K562 (cell line): ENCODE measurements at places on chromosomes 4 and X. TPM values are rescaled to one million over a fixed set of nuclear protein-coding genes. Genes with fewer than 3 reads are reported as not detected.

- H3K4me1 ChIP-seq, result no peaks in the 10 kb centered on the region
- no peaks in the 10 kb centered on the region for H3K36me3 ChIP-seq
- no peak overlapping the region for H3K4me3 ChIP-seq
- peaks cover 7% of the 10 kb centered on the region; the same call in 2 of the 3 replicates for H3K27me3 ChIP-seq
- no peak overlapping the region for H3K27ac ChIP-seq
Measured at GRCh38 chrX:136488706-136489105, 959 bp downstream of the BRS3 start.

DNA sequence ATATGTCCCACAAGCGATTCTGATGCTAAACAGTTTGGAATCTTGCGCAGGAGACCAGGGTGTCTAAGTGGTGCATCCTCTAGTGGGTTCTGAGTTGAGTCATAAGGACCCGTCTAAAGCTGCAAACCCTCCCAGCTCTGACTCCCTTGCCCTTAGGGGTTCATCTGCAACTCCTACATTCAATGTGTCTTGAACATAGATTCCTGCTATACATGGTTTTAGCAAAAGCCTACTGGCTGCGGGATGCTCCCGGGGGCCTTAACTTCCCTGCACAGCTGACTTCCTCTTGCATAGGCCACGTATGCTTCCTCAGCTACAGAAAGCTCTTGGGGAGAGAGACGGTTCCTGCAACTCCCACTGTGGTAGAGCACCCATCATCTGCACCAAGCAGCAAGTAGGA, 236.7 kb downstream of the EVC2 start:
- no peaks in the 10 kb centered on the region for H3K4me1 ChIP-seq
- H3K4me3 ChIP-seq, result no peak overlapping the region
- H3K27me3 ChIP-seq, result no peaks in the 10 kb centered on the region
- no peaks in the 10 kb centered on the region for H3K36me3 ChIP-seq
- no peak for DNase-seq

DNA sequence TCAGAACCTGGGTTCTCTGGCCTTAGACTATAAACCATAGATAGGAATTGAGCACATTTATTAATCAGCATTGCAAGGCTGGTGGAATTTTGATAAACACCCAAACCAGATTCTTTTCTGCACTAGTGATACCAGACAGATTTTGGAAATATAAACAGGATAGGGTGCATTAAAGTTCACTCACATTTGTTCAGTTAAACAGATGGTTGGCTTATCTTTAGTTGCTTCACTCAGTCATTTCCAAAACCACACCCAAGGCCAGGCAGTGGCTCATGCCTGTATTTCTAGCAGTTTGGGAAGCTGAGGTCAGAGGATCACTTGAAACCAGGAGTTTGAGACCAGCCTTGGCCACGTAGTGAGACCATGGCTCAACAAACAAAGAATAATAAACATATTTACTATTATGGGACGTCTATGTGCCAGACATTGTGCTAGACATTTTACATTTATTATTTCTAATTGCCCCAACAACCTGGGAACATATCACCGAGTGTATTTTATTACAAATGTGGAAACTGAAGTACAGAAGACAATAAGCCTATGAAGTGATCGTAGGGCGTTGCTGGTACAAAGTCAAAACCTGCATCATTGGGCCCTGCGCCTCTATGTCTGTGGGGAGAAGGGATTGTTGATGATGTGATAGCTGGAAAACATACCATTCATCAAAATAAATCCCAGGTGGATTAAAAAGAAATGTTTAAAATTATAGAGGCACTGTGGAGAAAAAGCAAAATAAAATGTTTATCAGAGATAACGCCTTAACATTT, 15.0 kb downstream of the ADD1 start:
- H3K36me3 ChIP-seq, result peaks cover 20% of the 10 kb centered on the region
- peak overlapping the region; percentile 65; the same call in 1 of the 3 replicates for H3K27ac ChIP-seq
- peaks cover 11% of the 10 kb centered on the region for H3K4me1 ChIP-seq
- H3K4me3 ChIP-seq, result no peak overlapping the region; the same call in 1 of the 2 replicates

GRCh38 chrX:13985697-13986435, 43.8 kb downstream of the GEMIN8 start:
- no peaks in the 10 kb centered on the region for H3K4me1 ChIP-seq
- DNase-seq, result no peak
- no peaks in the 10 kb centered on the region for H3K36me3 ChIP-seq
- H3K27ac ChIP-seq, result no peak overlapping the region

DNA sequence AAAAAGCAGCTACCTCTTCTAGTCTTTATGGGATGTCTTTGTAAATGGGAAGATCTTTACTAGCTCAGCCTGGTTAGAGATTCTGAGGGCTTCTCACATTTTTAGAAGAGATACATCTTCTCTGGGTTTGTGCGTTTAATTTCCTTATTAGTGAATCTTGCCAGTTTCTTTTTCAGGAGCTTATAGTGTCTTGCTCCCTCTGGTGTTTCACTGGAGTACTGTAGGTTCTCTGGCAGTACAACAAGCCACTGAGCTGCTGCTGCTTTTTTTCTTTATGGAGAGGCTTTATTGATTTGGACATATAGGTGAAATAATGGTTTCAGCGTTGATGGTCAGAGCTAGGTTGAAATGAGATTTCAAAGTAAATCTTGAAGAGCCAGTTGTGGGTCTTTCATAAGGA, 82.9 kb downstream of the LAS1L start:
- DNase-seq, result peak; percentile 23
- no peak overlapping the region for H3K4me3 ChIP-seq

GRCh38 chr4:7424553-7425111, 10.1 kb downstream of the PSAPL1 start:
- DNase-seq, result no peak
- no peak overlapping the region for H3K27ac ChIP-seq
- H3K4me1 ChIP-seq, result no peaks in the 10 kb centered on the region
- H3K27me3 ChIP-seq, result no peaks in the 10 kb centered on the region; the same call in 2 of the 3 replicates

- no peaks in the 10 kb centered on the region for H3K4me1 ChIP-seq
- H3K27ac ChIP-seq, result no peak overlapping the region
- no peak overlapping the region for H3K4me3 ChIP-seq
- H3K36me3 ChIP-seq, result no peaks in the 10 kb centered on the region
- no peak for DNase-seq
Measured at GRCh38 chr4:146269228-146269653, 54.9 kb downstream of the REELD1 start.

GRCh38 chr4:120838784-120839183, 83.7 kb downstream of the PRDM5 start:
- H3K27ac ChIP-seq, result no peak overlapping the region
- no peaks in the 10 kb centered on the region for H3K4me1 ChIP-seq
- no peaks in the 10 kb centered on the region for H3K27me3 ChIP-seq
- DNase-seq, result no peak

- no peaks in the 10 kb centered on the region for H3K27me3 ChIP-seq
- H3K4me1 ChIP-seq, result no peaks in the 10 kb centered on the region
- no peak overlapping the region for H3K4me3 ChIP-seq
- no peak overlapping the region for H3K27ac ChIP-seq
- H3K36me3 ChIP-seq, result no peaks in the 10 kb centered on the region
Measured at GRCh38 chr4:110540581-110540980, 64.6 kb downstream of the ENPEP start.

DNA sequence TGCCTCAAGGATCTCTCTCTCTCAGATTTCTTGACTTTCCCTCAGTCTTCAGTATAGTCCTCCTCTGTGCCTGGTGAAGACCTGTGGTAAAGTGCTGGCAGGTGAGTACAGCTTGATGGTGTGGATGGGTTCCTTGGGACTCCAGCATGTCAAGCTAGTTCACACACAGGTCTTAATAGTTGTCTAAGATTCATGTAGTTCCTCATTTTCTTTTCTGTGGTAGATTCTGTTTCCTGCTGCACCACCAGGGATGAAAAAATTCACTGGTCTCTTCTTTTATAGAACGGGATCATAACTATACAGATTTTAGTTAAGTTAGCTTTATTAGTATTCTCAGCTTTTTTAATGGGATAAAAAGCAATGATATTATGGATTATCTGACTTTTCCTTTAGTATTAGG, 32.5 kb upstream of the PAQR3 start:
- no peak overlapping the region for H3K27ac ChIP-seq
- no peaks in the 10 kb centered on the region for H3K36me3 ChIP-seq
- no peak for DNase-seq
- H3K4me1 ChIP-seq, result no peaks in the 10 kb centered on the region
- H3K4me3 ChIP-seq, result no peak overlapping the region

DNA sequence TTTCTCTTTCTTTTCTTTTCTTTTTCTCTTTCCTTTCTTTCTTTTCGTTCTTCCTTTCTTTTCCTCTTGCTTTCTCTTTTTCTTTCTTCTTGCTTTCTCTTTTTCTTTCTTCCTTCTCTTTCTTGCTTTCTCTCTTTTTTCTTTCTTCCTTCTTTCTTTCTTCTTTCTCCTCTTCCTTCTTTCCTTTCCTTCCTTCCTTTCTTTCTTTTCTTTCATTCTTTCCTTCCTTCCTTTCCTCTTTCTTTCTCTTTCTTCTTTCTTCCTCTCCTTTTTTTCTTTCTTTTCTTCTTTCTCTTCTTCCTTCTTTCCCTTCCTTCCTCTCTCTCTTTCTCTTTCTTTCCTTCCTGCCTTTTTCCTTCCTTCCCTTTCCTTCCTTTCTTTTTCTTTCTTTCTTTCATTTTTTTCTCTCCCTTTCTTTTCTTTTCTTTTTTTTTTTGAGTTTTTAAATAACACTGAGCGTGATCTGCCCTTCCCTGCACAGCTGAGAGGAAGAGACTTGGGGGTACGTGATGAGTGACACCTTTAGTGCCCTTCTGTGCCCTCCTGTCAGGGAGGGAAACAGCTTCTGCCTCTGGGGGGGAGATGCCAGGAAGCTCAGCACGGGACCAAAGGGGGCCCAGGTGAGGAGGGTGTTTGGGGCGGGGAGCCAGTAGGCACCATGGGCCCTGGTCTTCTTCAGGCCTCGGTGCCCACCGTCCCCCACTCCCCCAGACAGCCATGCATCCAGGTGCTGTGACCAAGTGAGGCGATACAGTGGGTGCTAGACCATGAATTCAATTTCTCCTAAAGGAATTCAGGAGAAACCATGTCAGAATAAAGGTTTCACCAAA, 36.6 kb upstream of the CDKN2AIP start:
- no peak overlapping the region for H3K27ac ChIP-seq
- peak overlapping the region; percentile 38; the same call in 1 of the 2 replicates for H3K4me3 ChIP-seq
- no peaks in the 10 kb centered on the region for H3K27me3 ChIP-seq
- H3K36me3 ChIP-seq, result no peaks in the 10 kb centered on the region
- no peak for DNase-seq

- peaks cover 7% of the 10 kb centered on the region; the same call in 1 of the 2 replicates for H3K4me1 ChIP-seq
- no peaks in the 10 kb centered on the region for H3K27me3 ChIP-seq
- no peak overlapping the region for H3K27ac ChIP-seq
- peak; percentile 47 for DNase-seq
- no peaks in the 10 kb centered on the region for H3K36me3 ChIP-seq
- no peak overlapping the region for H3K4me3 ChIP-seq
Measured at GRCh38 chr4:26061248-26061986, 147.4 kb downstream of the SMIM20 start.

GRCh38 chr4:24973404-24973746, 57.4 kb downstream of the LGI2 start:
- H3K4me1 ChIP-seq, result no peaks in the 10 kb centered on the region
- H3K36me3 ChIP-seq, result no peaks in the 10 kb centered on the region
- H3K27ac ChIP-seq, result no peak overlapping the region
- H3K27me3 ChIP-seq, result no peaks in the 10 kb centered on the region; the same call in 2 of the 3 replicates

DNA sequence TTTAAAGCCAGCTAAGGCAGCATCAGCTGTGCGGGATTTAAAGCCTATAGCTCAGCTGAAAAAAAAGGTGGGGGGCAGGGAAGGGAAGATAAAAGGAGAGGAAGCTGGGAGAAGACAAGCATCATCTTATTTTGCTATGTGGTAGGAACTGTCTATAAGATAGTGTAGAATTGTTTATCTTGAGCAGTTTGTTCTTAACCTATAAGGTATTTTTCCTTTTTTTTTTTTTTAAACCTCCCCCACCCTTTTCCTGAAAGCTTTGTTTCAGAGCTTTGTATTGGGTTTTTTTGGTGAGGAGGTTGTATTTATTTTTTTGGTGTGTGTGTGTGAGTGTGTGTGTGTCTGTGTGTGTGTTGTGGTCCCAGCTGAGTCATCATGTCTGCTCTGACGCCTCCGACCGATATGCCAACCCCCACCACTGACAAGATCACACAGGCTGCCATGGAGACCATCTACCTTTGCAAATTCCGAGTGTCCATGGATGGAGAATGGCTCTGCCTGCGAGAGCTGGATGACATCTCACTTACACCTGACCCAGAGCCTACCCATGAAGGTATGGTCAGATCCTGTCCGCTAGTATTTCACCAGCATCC, 531 bp downstream of the RUFY3 start:
- H3K27me3 ChIP-seq, result no peaks in the 10 kb centered on the region
- peak; percentile 50 for DNase-seq
- H3K4me3 ChIP-seq, result no peak overlapping the region
- H3K36me3 ChIP-seq, result no peaks in the 10 kb centered on the region
- peak overlapping the region; percentile 12; the same call in 2 of the 3 replicates for H3K27ac ChIP-seq

DNA sequence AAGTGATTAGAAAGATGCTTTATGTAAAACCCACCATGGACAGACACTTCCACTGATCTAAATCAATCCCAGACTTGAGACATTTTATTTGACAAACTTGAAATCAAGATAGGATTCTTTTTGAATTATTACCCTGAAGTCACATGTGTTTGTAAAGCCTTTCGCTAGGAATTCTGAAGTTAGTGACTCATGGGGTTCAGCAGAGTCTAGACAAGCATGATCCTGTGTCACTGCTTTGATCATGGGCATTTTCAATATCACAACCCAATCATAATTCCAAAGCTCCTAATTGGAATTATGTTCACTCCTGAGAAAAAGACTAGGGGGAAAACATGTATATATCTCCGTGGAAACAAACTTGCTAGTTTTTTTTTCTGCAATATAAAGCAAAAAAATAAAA, 67.5 kb upstream of the BMP3 start:
- H3K36me3 ChIP-seq, result no peaks in the 10 kb centered on the region
- no peak for DNase-seq
- no peak overlapping the region for H3K27ac ChIP-seq
- no peak overlapping the region for H3K4me3 ChIP-seq
- H3K27me3 ChIP-seq, result no peaks in the 10 kb centered on the region

- peaks cover 79% of the 10 kb centered on the region; the same call in 2 of the 3 replicates for H3K36me3 ChIP-seq
- no peaks in the 10 kb centered on the region for H3K27me3 ChIP-seq
- no peak for DNase-seq
- H3K27ac ChIP-seq, result no peak overlapping the region
- H3K4me3 ChIP-seq, result no peak overlapping the region
Measured at GRCh38 chrX:11164433-11164832, 53.3 kb downstream of the HCCS start.

GRCh38 chrX:8738588-8739189, 6.8 kb upstream of the ANOS1 start:
- peak; percentile 48 for DNase-seq
- H3K36me3 ChIP-seq, result no peaks in the 10 kb centered on the region
- H3K27me3 ChIP-seq, result no peaks in the 10 kb centered on the region
- no peak overlapping the region for H3K27ac ChIP-seq
- H3K4me1 ChIP-seq, result no peaks in the 10 kb centered on the region

MAGEA2 gene
- total RNA-seq, result 23.5 and 27.5 TPM in 2 replicates

TRIM75 gene
- not detected in 2 replicates for total RNA-seq

HMGN5 gene
- total RNA-seq, result 3.3 and 5.2 TPM in 2 replicates

RAI2 gene
- not detected in 2 replicates for total RNA-seq

IL1RAPL2 gene
- total RNA-seq, result not detected in 2 replicates

STPG2 gene
- total RNA-seq, result not detected in 2 replicates

SUPT20HL1 gene
- not detected in 2 replicates for total RNA-seq

ATP2B3 gene
- total RNA-seq, result not detected in 2 replicates

ENPEP gene
- not detected in 2 replicates for total RNA-seq

ZC4H2 gene
- 1.8 and 1.9 TPM in 2 replicates for total RNA-seq
